Stimulated activated CD4-positive, alpha-beta T cell treated with anti-CD3 and anti-CD28 coated beads, Interleukin-15, amount 100 ng/mL, for 24 hours (primary cell): ENCODE measurements at places on chromosomes 3 and 15.

DNA sequence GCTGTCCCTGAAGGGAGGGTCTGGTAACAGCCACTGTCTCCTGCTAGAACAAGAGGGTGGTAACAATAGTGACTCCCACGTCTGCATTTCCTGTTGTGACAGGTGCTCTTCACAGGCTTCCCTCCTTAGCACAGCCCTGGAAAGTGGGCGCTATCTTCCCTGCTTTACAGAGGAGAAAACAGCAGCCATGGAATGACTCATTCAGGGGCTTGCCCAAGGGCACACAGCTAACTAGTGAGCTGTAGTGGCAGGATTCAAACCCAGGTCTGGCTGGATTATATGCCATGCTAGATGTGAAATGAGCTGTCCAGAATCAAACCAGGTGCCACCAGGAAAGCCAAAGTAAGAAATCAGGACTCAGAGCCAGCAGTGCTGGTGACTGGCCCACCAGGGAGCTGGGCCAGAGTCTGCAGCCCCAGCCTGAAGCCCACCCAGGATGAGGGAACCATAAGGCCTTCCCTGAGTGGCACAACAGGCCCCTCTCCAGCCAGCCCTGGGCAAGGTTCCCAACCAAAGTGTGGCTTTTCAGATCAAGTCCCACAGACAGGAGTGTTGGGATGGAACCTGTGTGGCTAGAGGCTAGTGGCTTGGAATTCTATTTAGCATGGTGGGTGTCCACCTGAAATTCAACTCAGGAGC is 102.4 kb downstream of the ETFA start:
- DNase-seq: no peak

- no peak for DNase-seq
Observed at GRCh38 chr15:31145271-31145911, 43.9 kb upstream of the TRPM1 start.

- DNase-seq: no peak
Observed at GRCh38 chr3:124862006-124862405, 25.2 kb downstream of the ITGB5 start.

GRCh38 chr3:192915722-192916121 is 1.9 kb downstream of the MB21D2 start:
- DNase-seq: no peak

- DNase-seq: no peak
Observed at GRCh38 chr3:104604326-104605010, 762.2 kb upstream of the ALCAM start.

DNA sequence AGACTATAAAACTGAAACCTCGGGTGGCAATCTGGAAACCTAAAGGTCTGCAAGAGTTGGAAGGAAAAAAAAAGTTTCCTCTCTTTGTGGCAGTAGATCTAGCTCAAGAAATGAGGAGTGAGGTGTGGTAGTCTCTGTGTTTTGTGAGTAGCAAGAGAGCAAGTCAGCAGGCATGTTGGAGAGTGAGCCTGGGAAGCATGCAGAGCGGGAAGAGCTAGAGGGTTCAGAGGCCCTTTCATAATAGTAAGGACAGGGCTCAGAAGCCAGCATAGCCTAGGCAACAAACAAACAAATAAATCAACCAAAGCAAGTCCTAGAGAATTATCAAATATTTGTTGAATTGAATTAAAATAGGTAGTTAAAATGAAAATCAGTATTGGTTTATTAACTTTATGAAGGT is 189.7 kb upstream of the CBLB start:
- no peak for DNase-seq

GRCh38 chr15:83064859-83065258 is 2.2 kb downstream of the BTBD1 start:
- no peak for DNase-seq
